Stimulated activated CD4-positive, alpha-beta T cell treated with anti-CD3 and anti-CD28 coated beads, Interleukin-4, amount 100 ng/mL, for 24 hours (primary cell): ENCODE measurements at places on chromosomes 5 and 9.

DNA sequence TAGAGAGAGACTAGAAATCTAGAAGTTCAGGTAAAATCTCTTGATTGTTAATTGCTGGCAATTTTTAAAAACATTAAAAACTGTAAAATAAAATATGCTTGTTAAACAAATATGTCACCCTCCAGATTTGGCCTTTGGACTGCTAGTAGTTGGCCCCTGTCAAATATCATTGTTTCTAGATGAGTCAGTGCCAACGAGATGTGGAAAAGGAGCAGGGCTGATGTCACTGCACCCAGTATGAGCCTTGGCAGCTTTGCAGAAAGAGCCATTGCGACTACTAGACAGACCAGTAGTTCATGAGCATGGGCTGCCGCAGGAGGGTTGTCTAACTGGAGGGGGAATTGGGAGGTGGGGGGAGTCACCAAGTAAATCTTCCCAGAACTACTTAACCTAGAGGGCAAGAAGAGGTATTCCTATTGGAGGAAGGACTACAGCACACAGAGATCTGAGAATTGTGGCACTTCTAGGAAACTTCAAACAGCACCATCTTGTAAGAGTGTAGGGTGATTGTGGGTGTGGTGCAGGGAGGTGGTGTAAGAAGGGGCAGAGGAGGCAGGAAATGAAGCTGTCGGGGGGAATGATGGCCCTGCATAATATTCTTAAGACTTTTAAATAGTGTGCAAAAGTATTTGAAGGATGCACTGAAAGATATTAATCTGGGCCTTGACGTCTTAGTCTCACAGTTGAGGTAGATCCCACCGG lies 7.1 kb upstream of the DOCK2 start:
- no peak for DNase-seq

DNA sequence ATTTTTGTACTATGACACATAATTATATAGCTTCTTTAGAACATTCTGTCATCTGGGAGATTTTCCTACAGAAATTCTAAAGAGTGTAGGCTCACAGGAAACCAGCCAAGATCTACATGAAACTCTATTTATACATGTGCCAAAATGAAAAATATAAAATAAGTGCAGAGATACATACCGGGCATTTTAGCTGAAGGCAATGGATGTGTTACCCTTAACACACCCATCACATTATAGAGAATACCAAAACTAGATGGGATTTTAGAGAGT lies 125.9 kb downstream of the TRIM32 start:
- DNase-seq: no peak

GRCh38 chr9:35398651-35399335 lies 91.1 kb upstream of the RUSC2 start:
- DNase-seq: no peak

- no peak for DNase-seq
These were observed 491.0 kb upstream of the PIK3R1 start for GRCh38 chr5:67724412-67725135.

- DNase-seq: no peak
These were observed 2188.5 kb upstream of the WWC1 start for GRCh38 chr5:166102947-166103346.

GRCh38 chr9:114652776-114653555 lies 4.6 kb downstream of the TEX53 start:
- DNase-seq: no peak
